ENCODE measurements at places on chromosomes 4 and X.

GRCh38 chrX:140672840-140673731 is 36.5 kb upstream of the LINC00632 start:
- DNase-seq: no peak

DNA sequence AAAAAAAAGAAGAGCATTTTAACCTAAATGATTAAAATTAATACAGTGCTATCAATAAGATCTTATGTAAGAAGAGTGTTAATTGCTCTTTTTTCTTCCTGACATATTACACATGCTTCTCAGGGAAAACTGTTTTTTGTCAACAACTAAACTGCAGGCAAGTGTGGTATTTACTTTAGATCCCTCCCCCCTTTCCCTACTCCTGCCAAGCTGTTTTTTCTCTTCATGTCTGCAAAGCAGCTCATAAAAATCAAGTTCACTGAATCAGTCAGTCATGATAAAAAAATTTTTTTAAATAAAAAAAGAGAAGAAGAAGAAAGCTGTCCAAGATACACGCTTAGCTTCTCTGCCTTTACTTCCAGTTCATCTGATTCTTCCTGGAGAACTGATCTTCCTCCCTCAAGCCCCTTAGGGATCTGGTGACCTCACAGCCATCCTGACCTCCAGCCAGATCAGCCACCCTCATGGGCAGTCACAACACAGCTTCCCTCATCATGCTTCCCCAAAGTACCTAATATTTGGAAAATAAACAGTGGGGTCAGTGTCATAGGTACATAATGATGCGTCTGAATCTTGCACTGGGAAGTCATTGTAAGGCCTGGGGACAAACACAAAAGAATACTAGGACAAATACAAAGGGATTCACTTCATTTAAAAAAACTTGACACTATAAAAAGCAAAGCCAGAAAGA is 87.0 kb downstream of the ZNF827 start:
- DNase-seq: no peak

DNA sequence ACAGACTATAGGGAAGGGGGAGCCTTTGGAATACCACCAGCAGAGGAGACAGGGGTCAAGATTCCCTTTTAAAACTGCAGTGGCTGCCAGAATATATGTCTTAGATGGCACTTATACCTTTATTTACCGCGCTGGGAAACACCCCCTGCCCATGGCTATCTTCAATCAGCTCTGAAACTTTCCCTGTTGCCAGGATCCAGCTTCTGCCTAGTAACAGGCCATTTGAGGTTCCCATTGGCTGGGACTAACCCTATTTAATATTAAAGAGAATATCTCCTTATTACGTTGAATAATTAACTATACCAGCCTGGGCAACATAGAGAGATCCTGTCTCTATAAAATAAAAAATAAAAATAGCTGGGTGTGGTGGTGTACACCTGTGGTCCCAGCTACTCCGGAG is 23.8 kb downstream of the SOWAHB start:
- no peak for DNase-seq

DNA sequence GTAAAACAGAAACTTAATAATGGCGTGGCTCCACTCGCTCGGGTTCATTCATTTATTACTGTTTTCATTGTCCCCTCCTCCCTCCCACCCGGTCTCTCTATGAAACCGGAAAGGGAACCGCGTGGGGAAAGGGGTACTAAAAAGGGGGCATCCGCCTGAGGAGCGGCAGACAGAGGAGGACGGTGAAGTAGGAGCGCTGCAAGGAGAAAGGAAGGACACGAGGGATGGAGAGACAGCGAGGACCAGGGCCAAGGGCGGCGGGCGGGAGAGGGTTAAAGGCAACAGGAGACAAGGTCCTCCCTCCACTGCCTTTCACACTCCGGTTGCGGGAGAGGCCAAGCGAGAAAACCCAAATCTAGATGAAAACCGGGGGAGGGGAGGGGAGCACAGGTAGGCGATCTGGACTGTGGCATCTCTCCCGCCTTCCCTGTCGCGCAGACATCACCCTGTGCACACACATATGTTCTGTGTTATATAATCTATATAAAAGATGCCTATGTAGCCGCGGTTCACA is 829 bp downstream of the ELOVL6 start:
- DNase-seq: peak; percentile 19

GRCh38 chr4:114562176-114562904 is 36.3 kb upstream of the UGT8 start:
- no peak for DNase-seq

DNA sequence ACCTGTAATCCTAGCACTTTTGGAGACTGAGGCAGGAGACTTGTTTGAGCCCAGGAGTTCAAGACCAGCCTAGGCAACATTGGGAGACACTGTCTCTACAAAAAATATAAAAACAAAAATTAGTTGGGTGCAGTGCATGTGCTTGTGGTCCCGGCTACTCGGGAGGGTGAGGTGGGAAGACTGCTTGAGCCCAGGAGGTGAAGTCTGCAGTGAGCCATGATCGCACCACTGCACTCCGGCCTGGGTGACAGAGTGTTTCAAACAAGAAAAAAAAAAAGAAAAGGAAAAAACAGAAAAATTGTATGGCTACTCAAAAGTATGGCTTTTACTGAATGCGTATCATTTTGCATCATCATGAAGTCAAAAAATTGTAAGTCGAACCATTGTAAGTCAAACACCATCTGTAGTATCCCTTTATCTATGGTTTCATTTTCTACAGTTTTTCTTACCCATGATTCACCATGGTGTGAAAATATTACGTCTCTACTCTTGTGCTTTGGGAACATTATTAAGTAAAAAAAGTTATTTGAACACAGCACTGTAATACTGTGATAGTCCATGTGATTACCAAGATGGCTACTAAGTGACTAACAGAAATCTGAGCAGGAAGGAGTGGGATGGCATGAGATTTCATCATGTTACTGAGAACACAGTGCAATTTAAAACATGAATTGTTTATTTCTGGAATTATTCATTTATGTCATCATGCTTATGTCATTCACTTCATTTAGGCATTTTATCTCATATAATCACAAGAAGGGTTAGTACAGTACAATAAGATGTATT is 26.5 kb upstream of the MANBA start:
- DNase-seq: no peak

DNA sequence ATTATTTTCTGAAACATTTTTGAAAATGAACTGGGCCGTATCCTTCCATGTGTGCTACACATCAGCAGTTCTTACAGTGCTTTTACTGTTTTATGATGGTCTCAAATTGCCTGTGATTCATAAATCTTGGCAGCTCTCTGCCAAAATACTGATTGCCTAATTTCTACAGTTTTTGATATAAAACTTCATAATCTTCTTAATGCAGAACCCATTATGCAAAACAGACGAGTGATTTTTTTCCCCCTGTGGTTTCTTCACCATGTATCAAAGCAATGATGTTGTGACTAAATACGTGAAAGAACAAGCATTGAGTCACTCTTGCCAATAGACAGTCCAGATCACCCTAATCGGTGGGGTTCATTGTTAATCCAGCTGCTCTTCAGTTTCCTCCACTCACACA is 156.4 kb upstream of the WDR1 start:
- DNase-seq: no peak

DNA sequence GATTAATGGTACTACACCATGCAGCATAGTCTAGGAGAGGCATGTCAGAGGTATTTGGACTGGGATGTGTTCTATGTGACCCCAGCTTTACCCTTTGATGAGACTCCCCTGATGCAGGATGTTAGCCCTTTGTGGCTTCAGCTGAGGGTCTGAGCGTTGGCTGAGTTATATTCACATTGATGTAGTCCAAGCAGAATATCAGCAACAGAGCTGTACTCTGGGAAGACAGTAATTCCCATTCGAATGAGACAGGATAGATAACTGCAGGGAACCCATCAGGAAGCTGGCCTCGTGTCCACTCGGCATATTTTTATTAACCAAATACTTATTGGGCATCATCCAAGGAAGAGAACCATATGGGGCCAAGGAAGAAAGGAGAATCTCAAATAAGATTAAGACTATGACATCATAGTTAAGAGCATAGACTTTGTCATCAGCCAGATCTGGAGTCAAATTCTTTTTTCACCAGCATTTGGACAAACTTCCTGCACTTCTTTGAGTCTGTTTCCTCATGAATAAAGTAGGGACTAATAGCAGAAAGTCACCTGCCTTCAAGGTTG is 198.1 kb downstream of the SOWAHB start:
- DNase-seq: no peak

DNA sequence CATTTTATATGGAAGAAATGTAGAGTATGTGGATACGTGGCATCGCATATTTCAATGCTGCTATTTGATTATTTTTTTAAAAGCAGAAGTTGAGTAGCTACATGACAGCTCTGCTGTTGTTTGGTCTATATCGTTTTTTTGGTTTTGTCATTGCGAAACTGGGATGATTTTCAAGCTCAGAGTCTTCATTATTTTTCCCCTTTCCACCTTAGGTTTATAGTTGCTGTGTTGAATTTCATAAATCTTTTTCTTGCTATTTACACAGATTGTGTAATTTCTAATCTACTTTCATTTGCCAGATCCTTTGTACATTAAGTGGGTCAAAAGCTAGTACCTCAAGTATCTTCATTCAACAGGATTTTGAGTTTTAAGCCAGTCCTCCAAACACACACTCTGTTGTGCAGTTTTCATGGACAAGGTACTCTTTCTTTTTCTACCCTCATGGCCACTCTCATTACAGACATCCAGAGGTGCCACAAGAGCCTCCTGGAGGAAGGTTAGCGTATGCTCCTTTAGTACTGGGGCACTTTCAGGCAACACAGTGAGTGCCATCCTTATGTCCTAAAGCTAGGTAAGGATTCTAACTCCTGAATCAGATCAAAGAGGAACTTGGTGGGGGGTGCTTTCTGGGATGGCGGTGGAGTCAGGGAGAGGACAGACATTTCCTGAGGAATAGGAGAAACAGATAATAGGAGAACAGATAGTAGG is 123.2 kb downstream of the FHIP1A start:
- no peak for DNase-seq

Data from activated T-helper 1 cell treated with anti-CD3 and anti-CD28 coated beads, Interleukin-2, amount 50 U/mL, for 16 hours (primary cell).